Bone marrow (tissue), 2 donors: ENCODE measurements at places on chromosomes 12 and 14.

DNA sequence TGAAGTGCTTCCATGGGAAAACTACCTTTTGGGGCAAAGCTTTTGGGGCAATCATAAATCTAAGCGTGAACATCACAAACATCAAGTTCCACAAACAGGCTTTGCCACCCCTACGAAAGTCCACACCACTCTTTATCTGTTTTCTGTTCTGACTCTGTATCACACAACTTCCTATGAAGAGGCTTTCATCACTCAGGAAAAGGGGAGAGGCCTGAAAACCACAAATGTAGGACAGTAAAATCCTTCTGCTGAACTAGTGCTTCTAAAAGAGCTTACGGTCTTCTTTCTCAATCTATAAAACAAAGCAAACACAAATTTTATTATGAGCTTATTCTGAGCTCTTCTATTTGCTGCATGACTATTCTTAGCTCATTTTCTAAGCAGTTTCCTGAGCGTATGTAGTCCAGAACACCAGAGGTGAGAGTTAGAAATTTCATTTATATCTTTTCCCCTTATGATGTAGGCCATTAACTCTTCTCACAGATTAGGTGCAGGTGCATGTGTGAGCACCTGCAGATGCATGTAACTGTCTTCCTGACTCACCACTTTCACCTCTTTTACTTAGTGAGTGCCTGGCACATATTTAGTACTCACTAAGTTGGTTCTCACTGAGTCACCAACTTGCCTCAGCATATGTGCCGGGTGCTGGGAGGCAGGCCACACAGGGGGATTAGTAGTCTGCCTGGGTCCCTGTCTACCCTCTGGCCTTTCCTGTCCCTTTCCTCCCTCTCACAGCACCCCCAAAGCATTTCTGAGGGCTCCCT is 32.9 kb upstream of the SYCP3 start:
- DNase-seq: peak; percentile 30

DNA sequence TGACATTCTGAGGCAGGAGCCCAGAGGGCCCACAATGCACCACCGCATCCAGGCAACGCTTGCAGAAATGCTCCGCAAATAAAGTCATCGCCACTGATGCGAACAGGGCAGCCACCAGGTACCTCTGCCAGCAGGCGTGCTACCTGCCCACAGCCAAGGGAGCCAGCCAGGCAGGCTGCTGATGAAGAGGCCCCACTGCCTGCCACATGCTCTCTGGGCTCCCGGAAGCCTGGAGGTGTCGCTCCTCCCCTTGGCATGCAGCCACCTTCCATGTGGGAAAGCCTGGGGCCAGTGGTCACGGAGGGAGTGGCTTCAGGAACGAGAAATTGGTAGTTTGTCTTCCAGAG is 14.7 kb downstream of the GPR132 start:
- no peak for DNase-seq

- DNase-seq: no peak
Observed at GRCh38 chr14:102187044-102187443, 47.3 kb downstream of the WDR20 start.

GRCh38 chr12:71755146-71755892 is 656 bp downstream of the RAB21 start:
- DNase-seq: peak; percentile 72

- no peak for DNase-seq
Observed at GRCh38 chr12:117847371-117847770, 121.4 kb downstream of the KSR2 start.

DNA sequence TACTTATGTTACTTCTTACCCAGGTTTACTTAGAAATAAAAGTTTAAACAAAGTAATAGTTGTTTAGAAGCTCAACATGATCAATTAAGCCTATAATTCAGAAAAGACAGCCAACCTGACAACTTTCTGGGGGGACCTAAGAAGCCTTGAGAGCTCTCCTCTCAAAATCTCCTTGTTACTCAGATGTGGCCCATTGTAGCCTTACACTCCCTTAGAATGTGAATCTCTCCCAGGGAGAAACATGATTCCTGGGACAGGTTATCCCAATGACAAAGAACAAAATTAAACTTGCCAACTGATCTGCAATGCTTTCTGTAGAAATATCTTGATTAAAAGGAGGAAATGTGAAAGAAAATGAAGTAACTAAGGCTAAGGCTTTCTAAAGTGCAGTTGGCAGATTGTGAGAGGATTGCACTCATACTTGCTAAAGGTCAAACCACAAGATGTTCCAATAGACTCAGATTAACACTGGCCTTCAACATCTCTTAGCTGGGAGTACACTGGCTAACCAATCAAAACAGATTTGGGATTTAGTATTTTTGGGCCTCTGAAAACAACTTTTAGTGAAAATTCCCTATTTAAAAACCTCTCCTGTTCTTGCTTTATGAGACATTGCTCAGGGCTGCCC is 72.3 kb upstream of the TMX1 start:
- no peak for DNase-seq

DNA sequence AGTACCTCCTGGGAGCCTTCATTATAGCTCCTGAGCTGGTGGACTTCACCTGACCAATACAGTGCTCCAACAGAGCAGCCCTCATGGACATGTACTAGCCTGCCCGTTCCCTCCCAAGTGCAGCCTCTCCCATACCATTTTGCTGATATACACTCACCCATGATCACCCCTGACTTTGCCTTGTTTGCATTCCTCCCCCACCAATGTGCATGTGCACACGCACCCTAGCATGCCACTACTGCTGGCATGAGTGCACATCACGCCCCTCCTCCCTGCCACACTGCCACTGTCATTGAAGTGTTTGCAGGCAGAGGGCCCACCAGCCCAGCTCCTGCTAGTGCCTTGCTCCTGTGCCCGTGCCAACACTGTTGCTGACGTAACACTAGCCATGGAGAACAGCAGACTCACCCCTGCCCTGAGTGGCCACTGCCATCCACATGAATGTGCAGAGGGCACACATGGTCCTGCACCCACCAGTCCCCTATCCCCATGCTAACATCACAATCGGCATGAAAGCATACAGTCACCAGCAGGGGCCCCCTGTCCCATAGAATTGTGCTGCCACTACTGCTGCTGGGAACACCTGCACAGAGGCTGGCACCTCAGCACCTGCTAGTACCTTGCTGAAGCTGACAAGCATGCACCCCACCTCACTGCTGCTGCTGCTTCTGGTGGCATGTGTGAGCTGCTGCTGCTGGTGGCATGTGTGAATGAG is 110.3 kb downstream of the SINHCAF start:
- DNase-seq: no peak

DNA sequence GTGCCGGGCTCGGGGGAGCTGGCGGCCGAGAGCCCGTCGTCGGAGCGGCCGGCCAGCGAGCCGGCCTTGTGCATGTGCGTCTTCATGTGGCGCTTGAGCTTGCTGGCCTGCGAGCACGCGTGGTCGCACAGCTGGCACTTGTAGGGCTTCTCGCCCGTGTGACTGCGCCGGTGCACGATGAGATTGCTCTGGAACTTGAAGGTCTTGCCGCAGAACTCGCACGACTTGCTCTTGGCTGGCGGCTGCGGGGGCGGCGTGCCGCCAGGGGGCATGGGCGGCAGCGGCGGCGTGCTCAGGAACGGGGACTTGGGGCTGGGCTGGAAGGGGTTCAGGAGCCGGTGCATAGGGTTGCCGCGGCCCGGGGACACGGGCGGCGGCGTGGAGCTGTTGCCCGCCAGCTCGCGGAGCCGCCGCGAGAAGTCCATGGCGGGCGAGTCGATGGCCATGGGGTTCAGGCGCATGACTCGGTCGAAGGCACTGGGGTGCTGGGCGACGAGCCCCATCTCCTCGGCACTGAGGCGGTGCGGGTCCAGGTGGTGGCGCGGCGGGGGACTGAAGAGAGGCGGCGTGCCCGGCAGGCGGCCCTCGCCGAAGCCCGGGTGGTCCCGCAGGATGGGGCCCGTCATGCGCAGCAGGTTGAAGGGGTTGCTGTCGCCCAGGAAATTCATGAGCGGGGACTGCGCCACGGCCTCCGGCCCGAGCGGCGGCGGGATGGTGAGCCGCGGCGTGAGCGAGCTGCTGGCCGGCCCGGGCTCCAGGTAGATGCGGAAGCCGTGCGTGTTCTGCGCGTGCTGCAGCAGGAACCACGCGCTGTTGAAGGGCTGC is 96.5 kb downstream of the BCL11B start:
- DNase-seq: no peak

GRCh38 chr12:6187948-6188793 is 12.0 kb upstream of the CD9 start:
- no peak for DNase-seq

DNA sequence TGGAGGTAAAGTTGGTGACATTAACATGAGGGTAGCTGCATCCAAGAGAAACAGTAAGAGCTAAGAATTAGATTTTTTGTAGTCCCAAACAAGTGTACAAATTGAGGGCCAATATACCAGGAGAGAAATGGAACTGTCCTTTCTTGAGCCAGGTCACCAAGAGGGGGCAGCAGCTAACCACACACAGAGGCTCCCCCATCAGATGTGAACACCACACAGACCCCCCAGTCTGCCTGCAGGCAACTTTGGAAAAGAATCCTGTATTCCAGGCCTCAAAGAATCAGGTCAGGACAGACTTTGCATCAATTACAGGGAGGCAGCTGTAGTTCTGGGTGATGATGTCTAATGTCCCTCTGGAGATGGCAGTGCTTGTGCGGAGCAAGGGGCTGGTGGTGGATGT is 77.9 kb downstream of the SPTB start:
- no peak for DNase-seq

GRCh38 chr14:82052778-82053177 is 519.1 kb upstream of the SEL1L start:
- DNase-seq: no peak

DNA sequence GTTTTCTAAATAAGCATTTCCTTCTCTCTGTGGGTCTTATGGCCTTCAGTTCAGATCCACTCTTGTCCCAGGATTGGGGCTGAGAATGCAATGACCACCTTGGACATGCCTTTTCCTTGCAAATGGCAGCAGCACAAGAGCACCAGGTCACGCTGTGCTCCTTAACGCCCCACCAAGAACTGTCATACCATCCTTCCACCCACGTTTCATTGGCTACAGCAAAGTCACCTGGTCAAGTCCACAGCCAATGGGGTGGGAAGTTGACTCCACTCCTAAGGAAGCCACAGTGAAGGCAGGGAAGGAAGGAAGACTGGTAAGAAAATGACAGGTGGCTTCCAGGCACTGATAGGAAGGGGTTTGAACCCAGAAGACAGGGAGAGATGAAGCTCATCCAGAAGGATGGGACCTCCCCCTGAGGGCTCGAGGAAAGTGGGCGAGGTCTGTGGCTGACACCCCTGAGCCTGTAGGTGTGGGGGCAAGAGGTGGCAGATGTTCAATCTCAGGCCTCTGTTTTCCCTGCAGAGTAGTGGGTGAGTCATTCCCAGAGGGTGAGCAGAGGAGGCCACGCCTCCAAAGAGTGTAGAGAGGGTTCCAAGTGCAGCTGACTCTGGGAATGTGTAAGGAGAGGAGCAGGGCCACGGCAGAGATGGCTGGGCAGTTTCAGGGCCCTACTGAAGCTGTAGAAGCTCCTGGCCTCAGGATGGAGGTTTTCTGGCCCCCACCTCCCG is 113.5 kb upstream of the VRK1 start:
- no peak for DNase-seq

GRCh38 chr14:34951286-34951685 is 31.5 kb upstream of the SRP54 start:
- no peak for DNase-seq

- no peak for DNase-seq
Observed at GRCh38 chr12:127292736-127293135, 974.2 kb upstream of the TMEM132C start.

DNA sequence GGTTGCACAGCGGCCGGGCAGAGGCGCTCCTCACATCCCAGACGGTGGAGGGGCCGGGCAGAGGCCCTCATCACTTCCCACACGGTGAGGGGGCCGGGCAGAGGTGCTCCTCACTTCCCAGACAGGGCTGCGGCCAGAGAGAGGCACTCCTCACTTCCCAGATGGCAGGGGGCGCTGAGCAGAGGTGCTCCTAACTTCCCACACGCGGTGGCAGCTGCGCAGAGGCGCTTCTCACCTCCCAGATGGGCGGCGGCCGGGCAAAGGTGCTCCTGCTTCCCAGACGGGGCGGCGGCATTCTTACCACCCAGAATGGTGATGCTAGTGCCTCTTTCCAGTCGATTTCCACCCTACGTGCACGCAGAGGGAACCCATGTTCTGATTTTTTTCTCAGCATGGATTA is 304.4 kb downstream of the RGS6 start:
- no peak for DNase-seq

GRCh38 chr12:99722690-99723486 is 75.3 kb downstream of the GARIN6 start:
- no peak for DNase-seq

GRCh38 chr12:111886662-111887545 is 44.9 kb downstream of the MAPKAPK5 start:
- DNase-seq: no peak

GRCh38 chr14:68084256-68084655 is 264.7 kb downstream of the RAD51B start:
- no peak for DNase-seq
